ENCODE measurements at places on chromosomes 11 and 22. TPM values are rescaled to one million over a fixed set of nuclear protein-coding genes. Genes with fewer than 3 reads are reported as not detected.

Gene MS4A3
- not detected for total RNA-seq

Gene HPX
- not detected for total RNA-seq

- DNase-seq = no peak
Observed at GRCh38 chr11:77557553-77557952, 32.2 kb upstream of the AQP11 start.

DNA sequence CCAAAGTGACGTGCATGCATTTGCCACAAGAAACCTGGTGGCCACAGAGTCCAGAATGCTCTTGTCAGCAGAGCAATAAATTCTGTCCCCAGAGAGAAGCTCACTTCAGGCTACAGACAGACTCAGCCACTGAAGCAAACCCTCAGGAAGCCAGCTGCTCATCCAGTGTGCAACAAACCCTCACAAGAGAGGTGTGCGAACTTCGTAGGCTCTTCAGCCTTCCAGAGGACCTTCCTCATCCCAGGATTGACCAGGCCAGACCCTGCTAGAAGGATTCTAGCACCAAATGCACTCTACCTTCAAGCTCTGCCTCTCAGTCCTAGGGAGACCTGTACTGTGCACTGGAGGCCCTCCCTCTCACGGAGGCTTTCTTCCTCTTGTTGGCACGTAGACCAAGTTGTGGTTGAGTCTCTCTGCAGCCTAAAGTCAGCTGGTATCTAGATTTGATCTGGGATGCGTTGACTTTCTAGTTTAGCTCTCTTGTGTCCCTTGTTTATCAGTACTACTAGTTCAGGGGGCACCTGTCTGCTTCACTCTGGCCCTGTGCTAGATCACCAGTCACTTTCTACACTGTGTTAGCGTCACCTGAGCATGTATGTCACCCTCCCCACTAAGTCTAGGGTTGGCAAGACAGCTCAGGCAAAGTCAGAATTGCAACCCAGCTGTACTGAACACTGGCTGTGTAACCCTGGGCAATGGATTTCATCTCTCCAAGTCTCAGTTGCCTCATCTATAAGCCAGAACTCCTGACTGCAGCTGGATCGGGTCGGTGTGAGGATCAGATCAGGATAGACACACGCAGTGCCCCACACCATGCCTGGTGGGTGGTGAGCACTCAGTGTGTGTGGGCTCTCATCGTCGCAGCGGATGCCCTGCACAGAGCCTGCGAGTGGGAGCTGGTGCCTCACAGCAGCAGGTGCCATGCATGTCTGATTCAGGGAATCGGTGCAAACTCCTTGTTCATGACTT, 22.1 kb upstream of the TMPRSS13 start:
- DNase-seq = no peak

DNA sequence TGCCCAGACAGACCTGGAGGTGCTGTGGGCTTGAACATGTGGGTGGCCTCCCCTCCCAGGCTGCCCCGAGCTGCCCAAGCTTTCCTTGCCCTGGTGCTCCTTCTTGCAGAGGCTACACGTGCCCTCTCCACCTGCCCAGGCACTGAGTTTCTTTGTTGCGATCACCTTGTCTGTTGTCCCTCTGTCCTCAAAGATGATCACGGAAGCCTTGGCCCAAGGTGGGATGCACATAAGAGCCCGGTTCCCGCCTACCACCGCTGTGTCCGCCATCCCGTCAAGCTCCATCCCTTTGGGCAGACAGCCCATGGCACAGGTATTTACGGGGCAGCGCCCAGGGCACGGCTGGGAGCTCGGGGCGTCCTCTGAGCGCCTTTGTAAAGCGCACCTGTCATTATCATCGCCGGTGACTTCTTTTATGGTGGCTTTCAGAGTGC, 67.5 kb downstream of the MED15 start:
- DNase-seq = no peak
